ENCODE measurements at places on chromosomes 11 and 22.

GRCh38 chr22:22953791-22954190 is 66.2 kb downstream of the IGLL5 start:
- no peaks in the 10 kb centered on the region for H3K36me3 ChIP-seq
- DNase-seq: no peak
- H3K4me3 ChIP-seq: no peak overlapping the region
- peaks cover 7% of the 10 kb centered on the region for H3K27me3 ChIP-seq

DNA sequence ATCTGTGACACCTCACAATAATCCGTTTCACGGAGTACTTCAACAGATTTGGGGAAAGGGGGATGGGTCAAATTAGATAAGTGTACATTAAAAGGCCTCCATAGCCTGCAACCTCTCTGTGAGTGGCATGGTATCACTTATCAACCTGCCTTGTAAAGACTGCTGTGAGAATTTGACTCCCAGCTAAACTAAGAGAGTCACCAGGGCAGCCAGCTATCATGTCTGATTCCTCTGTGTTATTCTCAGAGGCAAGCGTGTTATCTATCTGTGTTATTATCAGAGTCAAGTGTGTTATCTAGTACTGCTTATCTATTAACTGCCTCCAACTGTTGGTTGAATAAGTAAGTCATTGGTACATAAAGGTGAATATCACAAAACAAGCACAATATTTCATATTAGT is 4.1 kb upstream of the FAM83F start:
- no peak overlapping the region for H3K4me3 ChIP-seq
- no peaks in the 10 kb centered on the region for H3K4me1 ChIP-seq
- H3K36me3 ChIP-seq: no peaks in the 10 kb centered on the region
- peaks cover 16% of the 10 kb centered on the region for H3K27me3 ChIP-seq

DNA sequence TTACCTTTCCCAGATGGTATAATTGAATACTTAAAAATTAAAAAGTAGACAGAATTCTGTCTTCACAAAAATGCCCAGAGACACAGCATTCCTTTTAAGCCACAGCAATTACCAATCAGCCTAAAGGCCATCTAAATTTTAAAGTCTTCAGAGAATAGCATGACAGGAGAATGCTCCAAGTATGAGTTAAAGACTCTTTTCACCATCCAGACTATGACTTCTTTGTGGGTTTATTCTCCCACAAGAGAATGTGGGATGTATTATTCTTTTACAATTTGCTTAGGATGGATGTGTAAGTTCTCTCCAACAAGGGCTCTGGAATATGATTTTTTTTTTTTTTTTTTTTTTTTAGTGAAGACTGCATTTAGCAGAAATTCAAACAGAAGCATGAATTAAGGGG is 249.9 kb downstream of the TTC28 start:
- no peak for DNase-seq
- no peak overlapping the region for H3K4me3 ChIP-seq
- no peaks in the 10 kb centered on the region for H3K27me3 ChIP-seq
- no peaks in the 10 kb centered on the region for H3K4me1 ChIP-seq
- H3K36me3 ChIP-seq: no peaks in the 10 kb centered on the region
- H3K27ac ChIP-seq: no peak overlapping the region

DNA sequence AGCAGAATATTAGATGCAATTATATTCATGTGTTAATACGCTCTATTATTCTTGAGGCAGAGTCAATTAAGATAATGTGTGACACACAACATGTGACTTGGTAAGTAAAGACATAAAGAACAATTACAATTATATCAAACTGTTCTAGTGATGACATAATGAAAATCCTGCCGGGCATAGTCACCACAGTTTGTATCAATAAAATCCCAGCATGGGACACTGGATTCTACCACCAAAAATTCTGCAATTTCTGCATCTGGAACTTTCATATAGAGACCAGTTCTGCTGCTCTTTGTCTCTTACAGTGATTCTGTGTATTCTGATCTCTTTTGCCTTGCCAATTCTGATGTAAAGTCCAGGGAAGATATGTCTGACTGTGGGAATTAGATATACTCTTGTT is 495.6 kb upstream of the LRRC4C start:
- H3K4me3 ChIP-seq: no peak overlapping the region
- no peaks in the 10 kb centered on the region for H3K36me3 ChIP-seq
- H3K27ac ChIP-seq: no peak overlapping the region
- DNase-seq: no peak
- no peaks in the 10 kb centered on the region for H3K4me1 ChIP-seq
- H3K27me3 ChIP-seq: no peaks in the 10 kb centered on the region
